Stimulated activated CD4-positive, alpha-beta T cell treated with anti-CD3 and anti-CD28 coated beads, Interleukin-4, amount 100 ng/mL, for 24 hours (primary cell): ENCODE measurements at places on chromosomes 12 and 14.

GRCh38 chr12:20319366-20319765, 49.0 kb upstream of the PDE3A start:
- DNase-seq: no peak

- DNase-seq: no peak
Measured at GRCh38 chr14:68238551-68238950, 419.0 kb downstream of the RAD51B start.

GRCh38 chr14:91884664-91885063, 17.3 kb upstream of the TC2N start:
- no peak for DNase-seq

DNA sequence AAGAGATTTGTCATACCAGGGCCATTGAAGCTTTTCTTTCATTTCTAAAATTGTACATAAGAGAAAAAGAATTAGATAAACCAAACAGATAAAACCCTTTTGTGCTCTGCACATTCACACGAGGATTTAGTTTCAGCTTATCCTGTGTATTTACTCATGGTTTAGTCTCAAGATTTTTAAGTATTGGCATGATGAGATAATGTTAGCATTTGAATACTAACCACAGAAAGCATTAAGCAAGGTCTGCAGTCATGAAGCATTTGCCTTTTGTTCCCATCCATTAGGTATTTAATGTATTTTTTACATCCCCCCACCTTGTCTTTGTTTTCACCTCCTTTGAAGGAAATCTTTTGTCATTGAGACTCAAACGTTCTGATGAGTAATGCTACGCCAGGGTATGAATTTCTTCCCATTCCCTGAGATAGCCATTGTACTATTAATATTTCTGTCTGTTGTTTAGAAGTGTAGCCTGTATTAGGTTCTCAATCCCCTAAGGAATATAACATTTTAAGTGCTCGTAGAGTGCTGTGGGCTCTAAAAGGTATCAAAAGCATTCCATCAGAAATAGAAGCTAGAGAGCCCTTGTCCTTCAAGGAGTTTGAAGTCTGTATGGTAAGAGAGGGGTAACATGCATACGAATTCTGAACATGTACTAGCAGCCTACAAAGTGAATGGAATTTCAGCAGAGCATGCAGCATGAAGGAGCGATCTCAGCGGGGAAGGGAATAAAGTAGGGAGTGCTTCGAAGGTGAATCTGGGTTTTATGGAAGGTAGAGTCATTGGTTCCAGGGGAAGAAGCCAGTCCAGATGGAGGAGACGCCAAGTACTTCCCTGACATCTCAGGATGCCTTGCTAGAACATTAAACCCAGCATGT, 22.3 kb downstream of the CRADD start:
- DNase-seq: no peak

GRCh38 chr14:97846156-97846555, 1049.0 kb downstream of the VRK1 start:
- no peak for DNase-seq

- DNase-seq: no peak
Measured at GRCh38 chr12:19428246-19428645, 11.0 kb upstream of the AEBP2 start.
